ENCODE measurements at places on chromosomes 2 and 18.
A peak's percentile ranks its signal among the peaks of the same experiment; 100 is the strongest.

DNA sequence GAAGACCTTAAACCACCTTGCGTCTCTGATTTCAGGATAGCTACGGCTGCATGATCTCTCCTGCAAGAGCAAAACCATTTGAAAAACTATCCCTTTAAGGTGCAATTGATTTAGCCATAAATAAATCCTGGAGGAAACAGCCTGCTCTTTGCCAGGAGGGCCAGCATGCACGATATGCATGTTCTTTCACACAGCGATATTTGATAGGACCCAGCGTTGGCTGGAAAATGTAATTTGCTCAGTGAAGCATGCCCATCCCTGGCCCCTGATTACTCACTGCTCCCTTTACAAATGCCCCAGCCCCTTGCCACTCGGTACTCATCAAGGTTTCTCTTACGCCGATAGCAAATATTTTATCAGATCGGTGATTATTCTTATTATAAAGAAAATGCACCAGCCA, 315.4 kb downstream of the CDH2 start:
- no peak for DNase-seq

GRCh38 chr2:10094271-10094814, 14.1 kb upstream of the CYS1 start:
- no peak for DNase-seq

- no peak for DNase-seq
Measured at GRCh38 chr18:27378431-27379095, 193.5 kb upstream of the CHST9 start.

GRCh38 chr2:25851740-25852503, 26.4 kb downstream of the ASXL2 start:
- peak; percentile 84 for DNase-seq

GRCh38 chr2:181036848-181037603, 56.6 kb downstream of the UBE2E3 start:
- no peak for DNase-seq

DNA sequence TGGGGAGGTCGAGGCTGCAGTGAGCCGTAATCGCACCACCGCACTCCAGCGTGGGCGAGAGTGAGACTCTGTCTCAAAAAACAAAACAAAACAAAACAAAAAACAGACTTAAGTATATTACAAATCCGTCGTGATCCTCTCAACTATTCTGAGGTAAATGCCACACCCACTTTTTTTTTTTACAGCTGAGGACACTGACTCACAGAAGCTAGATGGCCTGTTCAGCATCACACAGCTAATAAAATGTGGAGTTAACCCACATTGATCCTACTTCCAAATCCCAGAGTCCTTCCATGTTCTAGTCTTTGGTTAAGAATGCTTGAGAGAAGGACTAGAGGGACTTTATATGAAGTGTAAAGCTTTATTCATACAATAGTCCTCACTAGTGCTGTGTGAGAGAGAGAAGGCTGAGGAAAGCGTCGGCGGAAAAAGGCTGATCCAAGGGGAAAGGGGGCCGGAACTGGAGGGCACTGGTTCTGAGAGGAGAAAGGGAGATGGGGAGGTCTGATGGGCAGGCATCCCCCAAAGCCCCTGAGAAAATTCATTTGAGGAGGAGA, 627 bp downstream of the RNF25 start:
- no peak for DNase-seq

DNA sequence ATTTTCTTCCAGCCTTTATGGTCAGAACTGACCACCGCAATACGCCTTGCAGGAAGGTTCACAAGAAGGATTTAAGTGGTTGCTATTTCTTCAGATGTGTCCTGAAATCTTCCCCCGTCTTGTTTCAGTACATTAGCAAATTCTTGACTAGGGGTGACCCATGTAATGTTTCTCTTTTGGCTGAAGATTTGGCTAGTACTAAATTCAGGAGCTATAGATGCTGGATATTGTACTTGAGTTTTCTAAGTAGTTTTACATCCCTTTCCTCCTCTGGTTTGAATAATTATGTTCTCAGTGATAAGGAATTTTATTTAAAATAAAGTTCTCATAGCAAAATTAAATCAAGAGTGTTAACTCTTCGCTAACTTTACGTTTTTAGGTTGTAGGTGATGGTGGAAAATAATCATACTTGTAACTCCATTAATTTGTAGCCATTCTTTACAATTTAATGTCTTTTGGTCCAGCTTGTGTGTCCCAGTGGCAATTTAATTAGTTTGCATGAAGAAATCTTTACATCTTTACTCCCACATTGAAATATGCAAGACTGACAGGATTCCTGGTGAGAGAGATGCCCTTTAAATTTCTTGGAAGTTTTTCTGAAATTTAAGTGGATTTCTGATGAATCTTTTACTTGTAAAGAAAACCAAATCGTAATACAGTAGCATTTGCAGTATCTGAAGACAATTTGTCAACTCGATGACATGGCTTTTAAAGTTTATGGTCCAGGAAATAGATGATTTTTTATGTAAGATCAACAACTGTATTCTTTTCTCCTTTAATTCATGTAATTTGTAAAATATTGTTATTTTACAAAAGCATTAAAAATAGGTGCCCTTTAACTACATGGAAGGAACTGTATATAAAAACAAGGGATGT, 2.8 kb downstream of the PHLPP1 start:
- no peak for DNase-seq

- DNase-seq: no peak
Measured at GRCh38 chr2:161976295-161976694, 97.7 kb downstream of the DPP4 start.

GRCh38 chr2:188324067-188324466, 32.4 kb downstream of the GULP1 start:
- no peak for DNase-seq
